ENCODE measurements at places on chromosomes 1 and 21.

- DNase-seq: no peak
Measured at GRCh38 chr1:156937883-156938282, 17.5 kb downstream of the LRRC71 start.

DNA sequence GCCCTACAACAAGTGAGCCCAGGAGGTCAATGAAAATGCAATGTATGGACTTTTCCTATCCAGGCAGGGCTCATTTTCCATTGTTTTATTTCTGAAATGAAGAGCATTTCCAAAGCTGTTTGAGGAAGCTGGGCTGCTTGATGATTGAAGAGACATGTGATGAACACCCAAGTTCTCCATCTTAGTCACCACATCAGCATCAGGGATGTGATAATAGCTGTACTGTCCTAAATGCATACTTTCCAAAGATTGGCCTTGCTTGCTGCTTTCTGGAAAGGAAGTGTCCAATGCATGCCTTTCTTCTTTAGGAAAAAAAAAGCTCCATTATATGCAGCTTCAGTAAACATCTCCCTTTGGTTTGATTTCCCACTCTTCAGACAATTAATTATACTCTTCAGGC, 425.9 kb upstream of the RUNX1 start:
- DNase-seq: no peak

DNA sequence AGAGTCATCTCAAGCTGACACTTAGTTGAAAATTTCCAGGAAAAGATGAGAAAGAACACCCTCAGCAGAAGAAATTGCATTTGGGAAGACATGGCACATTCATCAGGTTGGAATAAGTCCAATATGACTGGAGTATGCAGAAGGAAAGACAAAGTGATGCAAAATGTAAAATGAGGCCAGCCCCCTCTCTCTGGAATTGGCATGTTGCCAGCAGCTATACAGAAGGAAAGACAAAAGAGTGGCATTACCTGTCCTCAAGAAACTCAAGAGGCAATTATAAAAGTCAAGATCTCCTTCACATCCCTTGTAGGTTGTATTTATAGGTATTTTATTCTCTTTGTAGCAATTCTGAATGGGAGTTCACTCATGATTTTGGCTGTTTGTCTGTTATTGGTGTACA, 426.3 kb downstream of the AGBL4 start:
- DNase-seq: no peak

- no peak for DNase-seq
Measured at GRCh38 chr1:109659997-109660690, 4.2 kb downstream of the GSTM4 start.

DNA sequence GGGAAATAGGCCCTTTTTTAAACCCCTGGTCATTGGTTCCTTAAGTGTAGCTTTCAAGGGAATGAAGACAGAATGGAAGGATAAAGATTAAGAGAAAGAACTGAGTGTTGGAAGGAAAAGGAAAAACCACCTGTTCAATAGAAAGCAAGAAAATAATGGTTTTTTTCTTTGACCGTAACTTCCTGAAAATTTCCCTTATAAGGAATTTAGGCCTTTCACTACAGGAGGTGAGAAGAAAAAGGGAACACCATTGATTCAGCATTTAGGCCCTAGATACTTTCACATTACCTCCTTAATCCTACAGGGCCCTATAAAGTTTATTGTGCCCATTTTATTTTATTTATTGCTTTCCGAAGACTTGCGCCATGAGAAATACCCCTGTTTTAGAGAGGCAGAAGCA, 18.9 kb downstream of the KPNA6 start:
- no peak for DNase-seq

GRCh38 chr1:58412071-58412580, 134.4 kb downstream of the OMA1 start:
- DNase-seq: no peak

GRCh38 chr1:156860113-156860627, 495 bp upstream of the NTRK1 start:
- DNase-seq: peak; percentile 70

DNA sequence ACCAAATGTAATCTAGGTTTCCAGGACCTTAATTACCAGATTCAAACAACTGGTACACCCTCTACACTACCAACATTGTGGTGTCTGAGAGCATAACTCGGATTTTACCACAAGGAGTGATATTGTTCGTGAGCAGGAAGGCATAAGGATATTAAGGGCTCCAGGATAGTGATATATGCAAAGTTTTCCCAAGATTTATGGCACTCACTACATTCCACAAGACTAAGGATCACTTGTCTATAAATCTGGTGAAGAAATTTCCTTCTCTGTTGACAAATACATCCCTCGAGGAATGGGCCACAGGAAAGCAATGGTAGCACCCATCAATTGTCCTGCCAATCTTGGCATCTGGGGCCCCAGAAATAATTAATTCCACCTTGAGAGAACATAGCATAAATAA, 43.1 kb upstream of the PLD5 start:
- DNase-seq: no peak

DNA sequence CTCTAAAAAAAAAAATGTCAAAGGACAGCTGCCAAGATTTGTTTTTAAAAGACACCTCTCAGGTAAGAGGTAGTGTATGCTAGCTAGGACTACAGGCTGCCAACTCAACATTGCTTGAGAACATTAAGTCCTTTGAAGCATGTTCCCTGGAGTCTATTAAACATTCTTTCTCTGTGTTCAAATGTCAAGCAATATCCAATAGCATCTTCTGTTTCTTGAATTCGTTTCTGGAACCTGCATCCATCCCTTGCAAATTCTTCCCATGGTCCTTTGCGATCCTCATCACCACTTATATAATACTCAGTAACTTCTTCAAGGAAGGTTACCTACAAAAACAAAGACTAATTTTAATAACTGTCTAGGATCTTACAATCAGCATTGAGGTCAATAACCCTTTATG, 5.6 kb downstream of the PPP1R15B start:
- DNase-seq: no peak

- DNase-seq: no peak
Measured at GRCh38 chr21:15823486-15824150, 93.8 kb downstream of the USP25 start.

DNA sequence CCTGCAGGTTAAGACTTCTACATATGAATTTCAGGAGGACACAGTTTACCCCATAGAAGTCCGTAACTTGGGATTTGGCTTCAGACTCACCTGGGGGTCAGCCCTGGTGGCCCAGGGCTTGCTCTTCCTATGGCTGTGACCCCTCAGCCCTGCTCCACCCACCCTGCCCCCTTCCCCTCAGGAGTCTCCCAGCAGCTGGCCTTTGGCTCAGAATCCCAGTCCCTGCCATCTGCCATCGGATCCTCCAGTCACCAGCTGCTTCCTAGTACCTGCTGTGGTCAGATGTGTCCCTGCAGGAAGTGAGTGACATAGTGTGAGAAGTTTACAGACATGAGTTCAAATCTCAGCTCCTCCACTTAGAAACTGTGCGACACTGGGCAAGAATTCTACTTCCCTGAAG, 332.6 kb downstream of the NPHP4 start:
- no peak for DNase-seq

- DNase-seq: no peak
Measured at GRCh38 chr1:46764402-46764801, 34.4 kb upstream of the CYP4B1 start.

DNA sequence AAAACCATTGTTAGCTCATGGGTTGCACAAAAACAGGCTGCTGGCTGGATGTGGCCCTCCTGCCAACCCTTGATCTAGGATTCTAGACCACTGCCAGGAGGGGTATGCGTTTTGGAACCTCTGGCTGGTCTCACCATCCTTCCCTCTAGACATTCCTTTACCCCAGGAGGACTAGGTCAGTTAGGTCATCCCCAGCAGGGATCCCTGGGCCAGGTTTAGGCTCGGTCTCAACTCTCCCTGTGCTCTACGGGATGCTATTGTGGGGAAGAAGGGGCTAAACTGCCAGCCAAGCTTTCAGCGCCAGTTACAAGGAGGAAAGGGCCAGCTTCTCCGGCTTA, 22.7 kb downstream of the SLC2A1 start:
- no peak for DNase-seq

- DNase-seq: peak; percentile 8
Measured at GRCh38 chr1:233240829-233241682, 54.5 kb downstream of the PCNX2 start.

DNA sequence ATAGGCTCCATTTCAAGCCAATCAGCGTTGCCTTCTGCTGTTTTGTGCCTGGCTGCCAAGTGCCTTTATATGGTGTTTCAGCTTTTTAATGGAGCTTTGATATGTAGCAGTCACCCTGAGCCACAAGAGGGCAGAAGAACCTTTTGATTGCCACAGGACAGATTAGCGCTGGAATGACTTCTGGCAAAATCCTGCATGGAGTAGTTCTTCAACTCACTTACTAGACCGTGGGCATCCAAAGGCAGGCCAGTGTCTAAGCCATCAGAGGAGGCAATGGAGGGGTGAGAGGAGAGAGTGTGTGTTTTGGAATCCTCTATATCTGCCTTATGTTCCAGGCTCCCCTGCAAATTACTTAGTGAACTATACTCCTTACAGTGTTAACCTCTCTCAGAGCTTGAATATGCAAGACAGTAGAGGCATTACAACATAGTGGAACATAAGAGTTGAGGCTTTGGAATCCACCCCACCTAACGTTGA, 56.2 kb downstream of the ST3GAL3 start:
- DNase-seq: peak; percentile 49

DNA sequence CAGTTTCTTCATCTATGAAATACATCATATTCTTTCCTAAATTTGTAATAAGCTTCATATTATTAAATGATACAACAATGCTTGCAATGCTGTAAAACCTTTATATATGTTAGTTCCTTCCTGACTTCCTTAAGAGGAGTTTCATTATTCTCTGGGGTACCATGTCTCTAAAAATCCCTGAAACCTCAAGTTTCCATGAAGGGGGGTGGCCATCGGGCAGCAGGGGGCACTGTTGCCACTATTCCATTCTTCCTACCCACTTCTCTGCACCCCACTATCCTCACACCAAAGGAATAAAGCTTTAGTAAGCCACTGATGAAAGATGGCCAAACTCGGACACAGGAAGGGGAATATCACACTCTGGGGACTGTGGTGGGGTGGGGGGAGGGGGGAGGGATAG, 9.0 kb upstream of the DMRTB1 start:
- peak; percentile 20 for DNase-seq

GRCh38 chr1:91428182-91428798, 23.7 kb upstream of the HFM1 start:
- no peak for DNase-seq

DNA sequence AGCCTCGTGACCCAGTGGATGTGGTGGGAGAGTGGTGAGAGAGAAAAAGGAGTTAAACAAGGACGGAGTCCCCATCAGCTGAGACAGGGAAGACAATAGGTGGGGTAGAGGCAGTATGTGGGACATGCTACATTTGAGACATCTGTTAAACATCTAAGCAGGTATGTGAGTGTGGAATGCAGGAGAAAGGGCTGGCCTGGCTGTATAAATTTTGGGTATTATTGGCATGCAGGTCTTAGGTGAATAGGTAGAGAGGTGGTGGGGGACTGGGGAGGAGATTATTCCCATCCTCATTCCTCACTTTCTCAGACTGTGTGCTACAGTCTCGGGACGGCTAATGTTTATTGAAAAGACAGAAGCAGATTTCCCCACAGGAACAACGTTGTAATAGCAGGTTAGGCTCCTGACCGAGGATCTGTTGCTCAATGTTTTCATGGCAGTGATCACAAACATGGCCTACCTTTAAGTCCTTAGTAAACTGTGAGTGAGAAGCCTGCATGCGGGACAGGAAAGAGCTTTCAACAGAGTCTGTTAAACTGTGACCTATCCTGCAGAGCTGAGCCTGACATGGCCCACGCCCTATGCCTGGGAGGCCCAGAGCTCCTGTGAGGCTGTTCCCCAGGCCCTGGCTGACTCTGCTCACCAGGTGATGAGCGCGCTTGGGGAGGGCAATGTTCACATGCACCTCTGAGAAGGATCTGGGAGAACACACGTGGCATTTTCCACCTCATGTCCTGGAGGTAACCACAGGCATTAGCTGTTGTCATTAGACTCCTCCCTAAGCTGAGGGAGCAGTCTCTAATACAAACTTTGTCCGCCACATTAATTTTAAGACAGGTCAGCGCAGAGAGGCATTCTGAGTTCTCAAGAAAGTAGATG, 16.5 kb downstream of the VSIG8 start:
- no peak for DNase-seq

DNA sequence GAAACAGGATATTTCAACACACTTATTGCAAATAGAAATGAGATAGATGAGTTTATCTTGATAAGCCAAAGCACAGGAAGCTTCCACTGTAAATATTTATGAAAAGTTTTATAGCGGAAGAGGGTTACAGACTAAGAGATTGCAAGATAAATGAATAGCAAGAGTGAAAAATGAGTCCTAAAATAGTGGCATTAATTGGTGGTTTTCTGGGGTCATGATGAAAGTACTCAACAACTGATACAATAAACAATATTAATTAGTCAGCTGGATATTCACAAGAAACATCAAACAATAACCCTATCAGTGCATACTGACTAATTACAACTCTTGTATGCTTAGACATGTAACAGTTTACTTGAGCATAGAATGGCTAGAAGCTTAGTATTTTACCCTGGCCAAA, 154.8 kb upstream of the CHODL start:
- no peak for DNase-seq

DNA sequence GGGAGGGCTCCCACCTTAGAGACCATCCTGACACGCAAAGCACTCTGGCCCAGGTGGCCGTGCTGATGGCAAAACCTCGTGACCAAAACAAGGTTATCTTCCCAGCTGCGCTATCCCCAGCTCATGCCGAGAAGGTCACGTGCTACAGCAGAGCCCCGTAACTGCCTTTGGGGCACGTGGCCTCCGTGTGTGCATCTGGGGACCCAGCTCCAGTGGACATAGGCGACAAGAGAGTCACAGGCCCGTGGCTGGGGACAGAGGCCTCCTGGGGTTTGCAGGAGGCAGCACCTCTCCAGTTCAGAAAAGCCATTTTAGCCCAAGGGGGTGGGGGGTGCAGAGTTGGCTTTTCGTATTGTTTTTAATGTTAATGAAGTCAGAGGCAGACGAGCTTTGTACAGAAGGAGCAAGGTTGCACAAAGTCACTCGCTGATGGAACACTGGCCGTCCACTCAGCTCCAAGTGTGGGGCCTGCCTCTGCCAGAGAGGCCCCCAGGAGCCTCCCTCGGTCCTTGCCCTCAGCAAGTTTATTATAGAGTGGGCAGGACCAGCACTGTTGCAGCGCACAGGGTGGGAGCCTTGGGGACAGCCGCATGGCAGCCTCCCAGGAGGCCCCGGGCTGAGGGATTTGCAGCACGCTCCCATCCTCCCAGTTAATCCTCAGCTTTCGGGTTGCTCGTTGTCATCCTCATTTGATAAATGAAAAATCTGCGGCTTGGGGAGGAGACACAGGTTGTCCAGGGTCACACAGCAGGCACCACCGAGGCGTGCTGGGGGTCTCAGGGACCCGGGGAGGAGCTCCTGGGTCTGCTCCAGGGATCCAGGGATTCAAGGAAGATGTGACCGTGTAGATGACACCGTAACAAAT, 8.0 kb upstream of the PDE9A start:
- no peak for DNase-seq

GRCh38 chr1:160401487-160401805, 1.1 kb downstream of the VANGL2 start:
- DNase-seq: no peak

- DNase-seq: no peak
Measured at GRCh38 chr1:28067523-28068090, 20.8 kb downstream of the EYA3 start.

DNA sequence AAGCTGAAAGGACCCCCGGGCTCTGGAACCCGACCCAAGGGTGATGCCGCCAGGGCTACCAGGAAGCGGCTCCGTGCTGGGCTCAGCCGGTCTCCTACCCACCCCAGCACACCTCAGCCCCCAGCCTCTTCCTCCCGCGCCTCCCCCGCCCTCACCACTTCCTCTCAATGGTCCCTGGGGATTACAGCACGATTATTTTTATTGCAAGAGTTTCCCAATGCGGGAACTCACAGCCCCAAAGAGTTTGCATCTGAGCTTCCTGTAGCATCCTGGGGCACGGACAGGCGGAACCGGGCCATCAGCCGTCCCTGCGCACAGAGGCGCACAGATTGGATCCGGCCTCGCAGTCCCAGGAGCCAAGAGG, 8.7 kb upstream of the SLX9 start:
- peak; percentile 45 for DNase-seq

All from activated CD4-positive, alpha-beta T cell treated with anti-CD3 and anti-CD28 coated beads, Interleukin-2, amount 50 U/mL, for 48 hours (primary cell).